ENCODE measurements at places on chromosomes 2 and 18. TPM values are rescaled to one million over a fixed set of nuclear protein-coding genes. Genes with fewer than 3 reads are reported as not detected.

SLC4A5 gene
- total RNA-seq: not detected

DNA sequence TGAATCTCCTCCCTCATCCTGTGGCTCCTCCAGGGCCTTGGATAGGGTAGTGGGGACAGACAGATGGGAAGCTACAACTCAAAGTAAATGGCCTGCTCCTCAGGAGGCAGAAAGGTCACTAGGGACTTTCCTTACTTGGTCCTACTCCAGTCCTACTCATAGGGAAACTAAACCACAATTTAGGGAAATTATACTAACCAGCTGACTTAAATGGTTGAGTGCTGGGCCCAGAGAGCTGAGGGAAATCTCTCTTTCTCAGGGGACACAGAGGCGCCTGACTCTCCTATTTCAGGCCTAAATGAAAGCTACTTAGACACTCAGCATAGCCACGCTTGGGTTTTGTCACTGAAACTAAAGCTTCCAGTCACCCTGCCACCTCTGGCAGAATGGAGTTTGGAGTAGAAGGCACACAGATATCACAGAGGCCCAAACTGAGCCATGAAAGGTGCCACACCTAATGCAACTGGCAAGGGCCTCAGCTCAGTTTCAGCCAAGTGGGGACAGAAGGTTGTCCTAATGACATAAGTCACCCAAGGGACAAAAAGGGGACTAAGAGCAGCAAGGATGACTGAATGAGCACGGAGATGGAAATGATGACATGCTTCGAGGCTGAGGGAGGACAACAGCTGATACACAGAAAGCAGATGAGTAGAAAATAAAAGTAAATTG, 24.0 kb downstream of the CERKL start:
- H3K4me1 ChIP-seq: no peaks in the 10 kb centered on the region
- no peaks in the 10 kb centered on the region for H3K36me3 ChIP-seq
- no peak for DNase-seq
- H3K4me3 ChIP-seq: no peak overlapping the region
- H3K27ac ChIP-seq: no peak overlapping the region

D2HGDH gene
- 20.3 TPM for total RNA-seq

SPR gene
- 96.0 TPM for total RNA-seq

GRCh38 chr2:229922449-229923386, at the start of gene FBXO36:
Gene FBXO36 (plus strand): TSS chr2:229922503. CDS start chr2:229922514, 11 bp downstream.
- no peaks in the 10 kb centered on the region for H3K27me3 ChIP-seq
- H3K36me3 ChIP-seq: peaks cover 4% of the 10 kb centered on the region
- peak; percentile 65 for DNase-seq
- H3K4me3 ChIP-seq: peak within 1 kb of the TSS; percentile 98
- peaks cover 36% of the 10 kb centered on the region for H3K4me1 ChIP-seq

CELF4 gene
- not detected for total RNA-seq

GRCh38 chr2:106965611-106966010, 79.6 kb upstream of the ST6GAL2 start:
- no peaks in the 10 kb centered on the region for H3K27me3 ChIP-seq
- H3K36me3 ChIP-seq: no peaks in the 10 kb centered on the region

DNA sequence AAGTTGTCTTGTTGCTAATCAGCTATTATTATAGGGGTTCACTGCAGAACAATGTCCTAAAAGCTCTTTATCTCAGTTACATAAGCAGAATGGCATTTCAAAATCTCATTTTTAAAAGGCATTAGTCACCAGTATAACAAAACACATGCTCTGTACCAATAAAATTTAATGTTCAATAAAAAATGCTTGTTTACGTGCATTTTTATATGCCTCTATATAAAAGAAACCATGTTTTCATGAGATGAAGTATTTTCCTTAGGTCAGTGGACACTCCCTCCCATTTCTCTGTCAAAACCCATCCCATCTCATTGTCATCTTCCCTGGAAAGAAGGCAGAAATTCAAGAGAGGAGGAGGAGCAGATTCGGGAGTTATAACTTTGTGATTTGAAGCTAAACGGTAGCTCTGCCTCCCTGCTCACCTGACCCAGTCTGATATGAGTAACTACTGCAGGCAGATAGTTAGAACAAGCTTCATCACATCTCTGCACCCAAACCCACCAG, 231.9 kb upstream of the SIX2 start:
- peaks cover 18% of the 10 kb centered on the region for H3K4me1 ChIP-seq
- H3K36me3 ChIP-seq: no peaks in the 10 kb centered on the region
- no peak overlapping the region for H3K27ac ChIP-seq
- DNase-seq: no peak
- no peaks in the 10 kb centered on the region for H3K27me3 ChIP-seq
- H3K4me3 ChIP-seq: no peak overlapping the region

FIGLA gene
- not detected for total RNA-seq

- no peaks in the 10 kb centered on the region for H3K27me3 ChIP-seq
- no peak overlapping the region for H3K27ac ChIP-seq
These were observed 55.0 kb downstream of the NDUFA10 start for GRCh38 chr2:239970004-239970623.

GRCh38 chr2:58197894-58198293, 43.2 kb downstream of the FANCL start:
- peaks cover 22% of the 10 kb centered on the region for H3K4me1 ChIP-seq
- no peak overlapping the region for H3K4me3 ChIP-seq
- no peaks in the 10 kb centered on the region for H3K27me3 ChIP-seq
- H3K36me3 ChIP-seq: peaks cover 15% of the 10 kb centered on the region
- no peak for DNase-seq
- no peak overlapping the region for H3K27ac ChIP-seq

DNA sequence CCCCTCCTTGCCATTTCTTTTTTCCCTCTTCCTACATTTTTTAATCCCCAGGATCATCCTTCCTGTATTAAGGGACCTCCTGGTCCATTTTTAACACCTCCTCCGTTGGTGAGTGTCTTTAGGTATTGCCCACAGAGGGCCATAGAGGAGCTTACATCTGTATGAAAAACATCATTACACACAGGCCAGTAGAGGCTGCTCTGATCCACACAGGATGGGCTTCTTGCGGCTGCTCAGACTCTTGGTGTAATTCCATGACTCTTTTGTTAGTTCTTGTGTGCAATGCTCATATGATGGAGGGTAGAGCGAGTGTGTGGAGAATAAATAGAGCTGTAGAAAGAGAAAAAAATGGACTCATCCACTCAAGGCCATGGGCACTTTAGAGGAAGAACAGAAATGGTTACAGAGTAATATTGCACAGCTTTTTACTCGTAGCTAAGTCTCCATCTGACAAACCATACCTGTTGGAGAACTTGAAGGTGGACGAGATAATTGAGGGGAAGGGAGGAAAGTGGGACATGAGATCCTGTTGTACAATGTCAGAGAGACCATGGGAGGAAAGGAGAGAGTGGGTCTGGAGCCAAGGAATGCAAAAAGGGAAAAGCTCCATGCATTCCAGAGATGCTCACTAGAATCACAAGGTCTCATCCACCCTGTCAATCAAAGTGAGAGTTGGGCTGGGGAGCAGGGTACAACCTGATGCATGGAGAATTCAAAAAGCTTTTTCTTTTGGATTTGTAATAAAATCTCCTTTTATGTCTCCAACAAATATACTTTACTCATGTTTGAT, 129.7 kb upstream of the TNP1 start:
- no peak overlapping the region for H3K4me3 ChIP-seq
- H3K27ac ChIP-seq: no peak overlapping the region
- peaks cover 8% of the 10 kb centered on the region for H3K27me3 ChIP-seq
- H3K36me3 ChIP-seq: no peaks in the 10 kb centered on the region
- H3K4me1 ChIP-seq: no peaks in the 10 kb centered on the region

DNA sequence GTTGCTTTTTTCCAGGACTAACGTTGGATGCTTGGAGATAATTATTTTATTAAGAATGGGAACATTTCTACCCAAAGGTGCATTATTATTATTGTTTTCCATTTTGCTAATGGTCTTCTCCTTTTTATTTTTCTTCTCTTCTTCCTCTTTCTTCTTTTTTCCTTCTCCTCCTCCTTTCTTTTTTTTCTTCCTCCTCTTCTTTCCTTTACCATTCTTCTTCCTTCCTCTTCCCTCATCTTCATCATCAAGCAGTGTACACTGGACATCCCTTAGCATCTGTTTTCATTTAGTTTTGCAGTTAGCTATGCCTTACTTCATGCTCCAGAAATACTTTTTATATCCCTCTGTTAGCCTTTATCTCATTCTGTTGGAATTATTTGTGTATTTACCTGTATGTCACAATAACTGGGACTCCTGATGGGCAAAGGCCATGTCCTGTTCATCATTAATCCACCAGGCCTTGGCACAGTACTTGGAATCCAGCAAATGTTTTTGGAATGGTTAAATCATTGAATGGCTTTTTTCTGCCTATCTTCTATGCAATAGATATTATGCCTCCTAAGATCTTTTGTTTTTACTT, 162.7 kb downstream of the CAMKMT start:
- H3K36me3 ChIP-seq: no peaks in the 10 kb centered on the region
- no peak overlapping the region for H3K27ac ChIP-seq
- DNase-seq: peak; percentile 82
- H3K27me3 ChIP-seq: no peaks in the 10 kb centered on the region
- H3K4me1 ChIP-seq: peaks cover 12% of the 10 kb centered on the region

SLC30A3 gene
- total RNA-seq: 0.38 TPM

DNA sequence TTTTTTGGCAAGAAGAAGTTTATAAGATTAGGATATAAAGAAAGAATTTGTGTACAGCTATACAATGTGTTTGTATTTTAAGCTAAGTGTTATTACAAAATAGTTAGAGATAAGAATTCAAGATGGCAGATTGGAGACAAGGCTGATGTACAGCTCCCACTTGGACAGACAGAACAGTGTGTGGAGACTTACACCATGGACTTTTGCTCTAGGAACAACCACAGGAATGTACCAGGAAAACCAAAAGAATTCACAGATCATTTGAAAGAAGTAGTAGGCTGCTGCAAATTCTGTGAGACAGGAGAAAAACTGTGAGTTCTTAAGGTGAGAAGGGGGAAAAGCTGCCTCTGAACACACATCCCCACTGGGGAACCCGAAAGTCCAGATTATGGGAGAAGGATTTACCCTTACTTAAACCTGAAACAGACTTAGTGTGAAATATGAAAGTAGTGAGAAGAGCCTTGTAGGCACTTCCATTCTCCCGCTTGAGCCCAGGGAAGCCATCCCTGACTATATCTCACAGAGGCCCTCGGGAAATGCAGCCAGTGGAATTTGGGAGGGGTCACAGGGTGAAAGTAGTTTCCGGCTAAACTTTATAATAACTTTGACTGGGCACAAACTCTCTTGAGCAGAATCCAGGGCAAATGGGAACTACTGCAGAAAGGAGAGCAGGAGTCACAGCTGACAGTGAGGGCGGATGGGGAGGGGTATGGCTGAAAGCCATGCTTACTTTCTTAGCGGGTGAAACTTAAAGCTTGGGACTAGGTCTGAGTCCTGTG, 11.6 kb upstream of the RPRD1A start:
- no peaks in the 10 kb centered on the region for H3K27me3 ChIP-seq
- no peaks in the 10 kb centered on the region for H3K36me3 ChIP-seq
- peaks cover 25% of the 10 kb centered on the region for H3K4me1 ChIP-seq

- no peaks in the 10 kb centered on the region for H3K36me3 ChIP-seq
- H3K27ac ChIP-seq: no peak overlapping the region
- no peak overlapping the region for H3K4me3 ChIP-seq
- DNase-seq: no peak
- no peaks in the 10 kb centered on the region for H3K27me3 ChIP-seq
These were observed 233.7 kb upstream of the MEIS1 start for GRCh38 chr2:66201242-66201641.

SIX3 gene
- total RNA-seq: not detected

IL36G gene
- not detected for total RNA-seq

DNA sequence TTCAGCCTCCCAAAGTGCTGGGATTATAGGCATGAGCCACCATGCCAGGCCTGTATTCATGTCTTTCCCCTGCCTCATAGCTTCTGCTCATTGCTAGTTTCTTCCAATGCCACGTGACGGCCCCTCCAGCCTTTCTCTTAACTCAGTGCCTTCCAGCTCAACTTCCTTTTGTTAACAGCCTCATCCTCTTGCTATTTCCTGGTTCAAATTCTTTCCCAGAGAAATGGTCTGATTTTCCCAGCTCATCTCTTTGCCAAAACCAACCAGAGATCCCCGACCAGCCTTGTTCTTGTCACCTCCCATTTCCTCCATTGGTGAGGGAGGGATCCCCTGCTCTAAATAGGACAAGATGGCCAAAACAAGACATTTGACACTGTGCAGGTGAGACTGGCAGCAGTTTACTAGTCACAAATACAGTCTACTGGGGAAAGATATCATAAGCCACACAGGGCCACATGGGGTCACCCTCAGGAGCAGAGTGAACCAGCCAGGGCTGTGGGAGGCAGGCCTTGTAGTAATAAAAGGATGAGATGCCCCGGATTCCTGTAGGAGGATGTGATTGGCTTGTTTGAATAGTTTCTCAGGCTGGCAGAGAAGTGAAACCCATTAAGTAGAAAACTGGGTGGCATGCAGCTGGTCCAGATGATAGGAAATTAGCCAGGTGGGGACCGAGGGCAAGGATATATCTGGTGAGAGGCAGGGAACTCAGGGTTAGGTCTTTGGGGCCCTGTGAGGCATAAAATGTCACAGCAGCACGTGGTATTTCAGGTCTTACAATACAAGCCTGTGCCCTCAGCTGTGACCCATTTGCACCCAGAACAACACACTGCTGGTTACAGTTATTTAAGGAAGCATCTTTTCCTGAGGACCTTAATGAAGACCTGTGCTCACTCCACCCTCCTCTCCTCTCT, 6.4 kb downstream of the CD207 start:
- no peak overlapping the region for H3K27ac ChIP-seq
- H3K36me3 ChIP-seq: no peaks in the 10 kb centered on the region
- H3K4me3 ChIP-seq: no peak overlapping the region
- H3K4me1 ChIP-seq: peaks cover 31% of the 10 kb centered on the region
- no peak for DNase-seq
- peaks cover 5% of the 10 kb centered on the region for H3K27me3 ChIP-seq
